Frontal cortex (tissue), 4 donors: ENCODE measurements at places on chromosomes 5 and 9. TPM values are rescaled to one million over a fixed set of nuclear protein-coding genes. Genes with fewer than 3 reads are reported as not detected.
A peak's percentile ranks its signal among the peaks of the same experiment; 100 is the strongest.

Gene DIPK1B
- total RNA-seq = 26.9 TPM

GRCh38 chr5:91162534-91163381 is 220.4 kb downstream of the ARRDC3 start:
- no peak for DNase-seq

DNA sequence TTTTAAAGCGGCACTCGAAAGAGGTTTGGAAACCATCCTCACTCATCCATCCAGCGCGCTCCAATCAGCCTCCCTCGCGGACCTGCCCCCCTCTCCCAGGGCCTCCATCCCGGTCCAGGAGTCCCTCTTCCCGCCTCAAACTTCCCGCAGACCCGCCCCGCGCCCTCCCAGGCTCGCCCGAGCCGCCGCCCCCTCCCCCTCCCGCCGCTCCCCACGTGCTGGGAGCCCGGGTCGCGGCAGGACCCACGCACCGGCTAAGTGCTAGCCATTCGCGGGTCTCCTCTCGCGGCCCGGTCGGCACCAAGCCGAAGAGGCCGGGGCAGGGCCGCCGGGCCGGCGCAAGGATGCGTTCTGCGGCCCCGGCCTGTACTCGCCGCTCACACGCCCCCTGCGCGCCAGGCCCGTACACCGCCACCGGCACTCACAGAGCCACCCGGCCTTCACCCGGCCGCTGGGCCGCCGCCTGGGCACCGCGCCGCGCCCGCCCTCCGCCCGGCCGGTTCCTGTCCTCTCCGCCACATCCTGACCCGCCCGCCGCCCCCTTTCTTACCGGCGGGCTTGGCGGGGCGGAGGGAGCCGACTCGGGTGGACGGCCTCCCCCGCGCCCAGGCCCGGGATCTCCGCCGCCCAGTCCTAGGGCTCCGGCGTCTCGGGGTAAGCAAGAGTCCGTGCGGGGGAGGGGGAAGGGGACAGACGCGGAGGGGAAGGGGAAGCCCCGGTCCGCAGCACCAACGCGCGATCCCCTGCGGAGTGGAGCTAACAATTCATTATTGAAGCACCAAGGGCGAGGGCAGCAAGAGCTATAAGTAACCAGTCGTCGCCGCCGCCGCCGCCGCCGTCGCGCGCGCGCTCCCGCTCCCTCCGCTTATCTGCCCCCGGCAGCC is 576 bp downstream of the CHD1 start:
- peak; percentile 32 for DNase-seq

- DNase-seq = no peak
Measured at GRCh38 chr5:134275822-134276221, 49.9 kb upstream of the PPP2CA start.

- DNase-seq = no peak
Measured at GRCh38 chr5:1138445-1139245, 26.8 kb upstream of the SLC12A7 start.

DNA sequence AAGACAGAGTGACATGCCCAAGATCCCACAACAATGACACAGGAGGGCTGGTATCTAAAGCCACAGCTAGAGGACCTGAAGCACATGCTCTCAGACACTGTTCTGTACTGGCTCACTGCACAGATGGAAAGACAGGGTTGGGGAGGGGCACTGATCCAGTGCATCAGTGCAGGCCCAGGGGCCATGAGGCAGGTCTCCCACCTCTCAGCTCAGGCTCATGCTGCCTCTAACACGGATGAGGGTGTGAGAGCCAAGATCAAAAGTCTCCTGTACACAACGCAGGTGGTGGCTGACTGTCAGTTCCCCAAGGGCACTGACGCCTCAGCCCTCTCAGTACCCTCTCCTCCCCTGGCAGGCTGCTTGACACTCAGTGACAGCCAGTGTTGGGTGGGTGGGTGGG is 10.9 kb downstream of the RAPGEF1 start:
- no peak for DNase-seq

DNA sequence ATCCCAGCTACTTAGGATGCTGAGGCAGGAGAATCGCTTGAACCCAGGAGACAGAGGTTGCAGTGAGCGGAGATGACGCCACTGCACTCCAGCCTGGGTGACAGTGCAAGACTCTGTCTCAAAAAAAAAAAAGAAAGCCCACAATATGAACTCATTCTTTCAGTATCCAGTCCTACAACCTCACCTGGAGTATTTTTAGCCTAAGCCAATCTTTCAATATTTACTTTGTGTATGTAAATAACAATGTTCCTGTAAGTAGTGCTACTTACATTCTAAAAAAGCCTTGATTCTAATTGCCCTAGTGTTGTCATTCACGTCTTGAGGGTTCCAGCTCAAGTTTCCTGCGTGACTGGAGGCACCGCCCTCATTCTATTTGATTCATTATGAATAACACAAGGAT is 62.0 kb downstream of the BHMT start:
- no peak for DNase-seq

- DNase-seq = no peak
Measured at GRCh38 chr9:84945878-84946538, 276.5 kb downstream of the NTRK2 start.

Gene TOR1B
- total RNA-seq = 38.3 TPM

Gene FPGS
- 18.3 TPM for total RNA-seq

DNA sequence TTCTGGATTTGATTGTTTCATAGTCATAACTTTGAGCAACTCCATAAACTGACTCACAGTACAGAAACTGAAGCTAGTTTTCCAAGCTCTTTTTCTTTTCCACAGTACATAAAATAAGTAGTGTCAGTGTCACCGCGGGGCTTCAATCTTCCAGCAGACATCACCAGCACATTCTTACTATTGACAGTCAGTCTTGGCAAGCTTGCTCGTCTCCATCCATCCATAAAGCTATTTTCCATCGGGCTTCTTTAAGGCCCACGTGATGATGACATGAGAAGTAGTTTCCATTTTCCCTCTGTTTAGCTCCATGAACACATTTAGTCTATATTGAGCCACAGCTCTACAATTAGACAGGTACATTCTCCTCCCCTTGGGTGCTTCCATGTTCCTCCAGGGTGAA is 443.4 kb downstream of the KDM4C start:
- DNase-seq = no peak

DNA sequence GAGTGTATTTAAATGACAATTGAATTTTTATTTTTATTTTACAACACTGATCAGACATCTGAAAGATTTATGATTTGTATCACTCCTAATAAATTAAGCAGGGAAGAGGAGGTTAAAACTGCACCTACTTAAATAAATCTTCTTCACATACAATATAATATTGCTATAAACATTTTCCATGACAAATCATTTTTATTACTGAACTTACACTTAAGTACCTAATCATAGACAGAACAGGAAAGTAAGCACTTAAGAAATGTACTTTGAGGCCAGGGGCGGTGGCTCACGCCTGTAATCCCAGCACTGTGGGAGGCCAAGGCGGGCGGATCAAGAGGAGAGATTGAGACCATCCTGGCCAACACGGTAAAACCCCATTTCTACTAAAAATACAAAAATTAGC is 3.8 kb downstream of the PFDN1 start:
- DNase-seq = no peak

- no peak for DNase-seq
Measured at GRCh38 chr5:94702729-94703128, 84.3 kb downstream of the SLF1 start.

Gene IFNA13
- total RNA-seq = not detected

Gene PTPN3
- 3.3 TPM for total RNA-seq

DNA sequence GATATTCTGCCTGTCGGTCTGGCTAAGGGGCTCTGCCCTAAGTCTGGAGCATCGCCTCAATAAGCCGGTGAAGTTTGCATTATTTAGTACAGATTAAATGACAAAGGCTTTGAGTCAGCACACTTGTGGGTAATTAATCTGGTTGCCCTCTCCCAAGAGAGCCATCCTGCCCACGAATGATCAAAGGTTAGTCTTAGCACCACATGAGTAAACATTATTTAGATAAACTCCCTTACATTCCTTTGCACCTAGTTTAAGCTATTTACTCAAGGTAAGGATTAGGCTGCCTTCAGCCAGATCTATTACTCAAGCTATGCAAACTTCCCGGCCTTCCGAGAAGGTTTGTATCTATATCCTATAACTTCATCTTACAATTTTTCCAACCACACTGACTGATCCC is 572.1 kb downstream of the CHSY3 start:
- no peak for DNase-seq

GRCh38 chr5:172175263-172175719 is 12.7 kb downstream of the STK10 start:
- DNase-seq = no peak

- no peak for DNase-seq
Measured at GRCh38 chr5:180618487-180618828, 27.2 kb upstream of the SCGB3A1 start.

DNA sequence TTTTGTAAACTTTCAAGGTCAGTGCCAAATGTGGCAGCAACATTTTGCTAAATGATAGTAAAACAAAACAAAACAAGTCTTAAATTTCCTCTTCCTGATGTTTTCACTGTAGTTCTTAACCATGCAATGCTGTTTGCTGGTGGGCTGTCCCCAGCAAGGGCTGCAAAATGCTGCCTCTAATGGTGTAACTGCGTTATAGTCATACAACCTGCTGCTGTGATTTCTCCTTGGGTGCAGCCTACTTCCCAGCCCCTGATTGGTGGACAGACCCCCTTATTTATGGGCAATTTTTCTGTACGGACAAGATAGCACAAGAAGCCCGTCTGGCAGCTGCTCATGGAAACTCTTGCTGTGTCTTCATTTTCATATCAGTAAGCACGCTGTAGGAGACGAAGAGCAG is 26.6 kb upstream of the PIP5K1B start:
- no peak for DNase-seq

GRCh38 chr5:34756781-34757624 is 82.0 kb upstream of the TTC23L start:
- no peak for DNase-seq

GRCh38 chr5:95081500-95081960 is 203.4 kb downstream of the MCTP1 start:
- no peak for DNase-seq

DNA sequence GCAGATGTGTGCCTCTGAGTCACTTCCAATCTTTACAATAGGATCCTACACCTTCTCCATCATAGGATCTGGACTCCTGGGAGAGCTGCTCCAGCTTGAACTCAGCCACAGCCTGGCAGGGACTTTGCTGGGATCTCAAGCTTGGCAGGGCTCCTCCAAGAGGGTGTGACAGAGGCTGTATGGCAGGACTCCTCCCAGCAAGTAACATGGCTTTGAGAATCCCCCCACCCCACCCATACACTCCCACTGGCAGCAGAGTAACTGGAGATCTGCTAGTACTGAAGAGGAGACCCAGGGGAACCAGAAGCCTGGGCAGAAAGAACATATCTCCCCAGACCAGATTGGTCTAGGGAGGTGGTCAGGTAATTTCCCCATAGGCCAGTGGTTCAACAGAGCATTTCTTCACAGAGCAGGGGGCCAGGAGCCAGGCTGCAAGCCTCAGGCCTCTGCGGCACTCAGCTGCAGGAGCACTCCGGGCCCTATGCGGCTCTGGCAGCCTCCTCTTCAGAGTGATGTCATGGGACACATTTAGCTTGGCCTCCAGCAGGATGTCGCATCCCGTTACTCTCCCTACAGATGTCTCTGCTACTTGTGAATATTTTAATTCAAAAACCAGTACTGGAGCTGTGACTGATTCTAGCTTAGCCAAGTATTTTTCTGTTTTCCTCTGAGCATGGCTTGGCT is 1.7 kb upstream of the ACSL6 start:
- peak; percentile 44 for DNase-seq

DNA sequence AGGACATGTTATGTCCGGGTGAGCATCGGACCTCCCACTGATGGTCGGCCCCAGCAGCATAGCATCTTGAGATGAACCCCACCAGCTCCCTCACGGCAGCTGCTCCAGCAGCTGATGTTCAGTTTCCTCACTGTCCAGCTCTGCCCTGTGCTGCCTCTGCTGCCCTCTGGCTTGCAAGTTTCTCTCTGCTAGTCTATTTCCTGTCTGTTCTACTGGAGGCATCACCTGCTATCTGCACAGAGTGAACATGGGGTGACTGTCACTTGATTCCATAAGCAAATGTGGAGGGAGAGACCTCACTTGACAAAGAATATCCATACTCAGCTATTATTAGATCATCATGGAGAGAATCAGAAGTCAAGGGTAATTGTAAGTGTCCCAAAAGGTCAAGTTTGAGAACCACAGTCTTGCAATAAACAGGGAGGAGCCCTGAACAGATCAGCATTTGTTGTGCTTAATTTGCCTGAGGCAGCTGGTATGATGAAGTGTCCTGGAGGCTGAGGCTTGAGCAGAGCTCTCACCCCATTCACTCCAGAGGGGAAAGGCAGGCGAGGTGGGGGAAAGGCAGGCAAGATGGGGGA is 702.8 kb downstream of the SEMA5A start:
- peak; percentile 52 for DNase-seq

Gene PPP1R26
- 35.5 TPM for total RNA-seq

Gene SNAPC4
- 5.7 TPM for total RNA-seq

GRCh38 chr5:43676083-43676840 is 73.3 kb downstream of the NNT start:
- DNase-seq = no peak

- DNase-seq = no peak
Measured at GRCh38 chr5:39762761-39763160, 338.0 kb upstream of the DAB2 start.

Gene PCDHA5
- total RNA-seq = 8.2 TPM

Gene FOXD4
- 1.2 TPM for total RNA-seq

- DNase-seq = no peak
Measured at GRCh38 chr5:57171816-57172465, 1.9 kb upstream of the GPBP1 start.

Gene ABO
- total RNA-seq = not detected

- no peak for DNase-seq
Measured at GRCh38 chr5:122404653-122405362, 92.8 kb downstream of the SNCAIP start.

DNA sequence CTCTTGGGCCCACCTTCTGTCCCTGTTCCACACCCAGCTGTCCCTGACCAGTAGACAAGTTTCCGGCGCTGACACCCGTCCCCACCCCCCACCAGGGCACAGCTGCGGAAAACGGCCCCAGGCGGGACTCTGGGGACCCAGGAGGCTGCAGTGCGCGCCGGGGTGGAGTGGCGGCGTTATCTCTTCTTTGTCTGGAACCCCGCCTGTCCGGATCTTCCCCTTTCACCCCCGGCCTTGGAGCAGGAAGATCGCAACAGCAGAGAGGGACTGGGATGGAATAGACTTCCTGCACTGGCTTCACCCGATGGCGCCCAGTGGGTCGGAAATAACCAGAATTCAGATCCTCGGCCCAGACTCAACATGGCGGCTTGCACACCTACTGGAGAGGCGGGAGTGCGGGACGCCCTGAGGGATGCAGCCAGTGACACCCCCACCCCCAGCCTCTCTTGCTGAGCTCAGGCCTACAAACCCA is 4.7 kb downstream of the PAX5 start:
- no peak for DNase-seq

- DNase-seq = no peak
Measured at GRCh38 chr9:3008091-3008490, 164.2 kb upstream of the PUM3 start.

Gene ADAMTSL1
- total RNA-seq = 11.4 TPM
